AG10803 (cell line): ENCODE measurements at places on chromosomes 12 and 14.

DNA sequence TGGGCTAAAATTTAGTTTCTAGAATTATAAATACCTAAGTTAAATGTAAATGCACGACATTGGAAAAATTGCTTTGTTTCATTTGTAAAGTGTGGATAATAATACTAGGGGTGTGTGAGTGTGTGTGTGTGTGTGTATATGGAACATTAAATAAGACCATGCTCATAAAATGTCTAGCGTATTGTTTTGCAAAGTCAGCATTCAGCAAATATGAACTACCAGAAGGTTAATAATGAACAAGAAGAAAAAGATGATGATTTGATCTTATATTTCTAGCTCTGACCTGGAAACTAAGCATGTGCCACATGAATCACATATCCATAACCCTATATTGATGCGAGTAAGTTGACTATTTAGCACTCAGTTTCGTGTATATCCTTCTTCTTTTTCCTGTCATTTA is 44.9 kb upstream of the MDGA2 start:
- no peak for DNase-seq

DNA sequence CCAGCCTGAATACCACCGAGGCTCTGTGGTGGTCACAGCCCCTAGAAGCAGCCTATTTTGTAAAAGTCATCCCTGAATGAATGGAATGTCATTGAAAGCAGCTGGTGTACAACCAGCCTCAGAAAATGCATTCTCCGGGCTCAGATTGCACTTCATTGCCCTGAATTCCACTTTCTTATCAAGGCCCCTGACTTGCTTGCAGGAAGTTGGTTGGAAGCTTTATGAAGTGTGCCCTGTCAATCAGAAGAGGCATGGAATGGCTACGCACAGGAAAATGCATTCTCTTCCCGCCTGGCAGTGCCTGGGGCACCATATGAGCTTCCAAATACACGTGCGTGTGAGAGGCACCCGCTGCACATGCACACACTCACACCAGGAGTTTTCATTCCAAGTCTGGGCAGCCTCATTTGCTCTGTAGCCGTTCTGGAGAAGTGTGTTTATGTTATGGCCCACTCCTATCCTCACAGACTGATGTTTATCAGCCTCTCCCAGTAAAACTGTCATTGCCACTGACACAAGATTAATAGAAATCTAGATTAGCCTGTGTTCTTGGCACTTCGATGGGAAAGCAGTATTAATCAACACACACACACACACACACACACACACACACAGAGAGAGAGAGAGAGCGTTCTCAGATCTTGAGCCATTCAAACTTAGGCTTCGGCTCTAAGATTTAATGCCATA is 63.9 kb downstream of the NUAK1 start:
- peak; percentile 70 for DNase-seq

DNA sequence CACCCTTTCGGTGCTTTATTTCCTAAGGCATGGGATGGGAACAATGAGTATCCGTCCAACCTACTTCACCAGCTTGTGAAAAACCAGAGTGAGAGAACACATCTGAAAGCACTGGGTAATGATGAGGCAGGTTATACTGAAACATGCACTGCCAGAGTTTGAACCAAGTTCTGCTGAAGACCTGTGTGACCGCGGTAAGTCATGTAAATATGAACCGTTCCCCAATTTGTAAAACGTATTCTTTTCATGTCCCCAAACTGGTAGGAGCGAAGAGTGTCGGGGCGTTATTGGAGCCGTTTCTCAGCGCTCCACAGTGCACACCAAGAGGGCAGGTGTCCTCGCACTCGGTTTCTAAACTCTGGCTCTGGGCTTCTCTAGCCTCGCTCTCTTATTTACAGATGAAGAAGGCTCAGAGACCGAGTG is 788 bp upstream of the NGDN start:
- DNase-seq: no peak

GRCh38 chr12:121423253-121423652 is 23.3 kb downstream of the RNF34 start:
- DNase-seq: no peak

DNA sequence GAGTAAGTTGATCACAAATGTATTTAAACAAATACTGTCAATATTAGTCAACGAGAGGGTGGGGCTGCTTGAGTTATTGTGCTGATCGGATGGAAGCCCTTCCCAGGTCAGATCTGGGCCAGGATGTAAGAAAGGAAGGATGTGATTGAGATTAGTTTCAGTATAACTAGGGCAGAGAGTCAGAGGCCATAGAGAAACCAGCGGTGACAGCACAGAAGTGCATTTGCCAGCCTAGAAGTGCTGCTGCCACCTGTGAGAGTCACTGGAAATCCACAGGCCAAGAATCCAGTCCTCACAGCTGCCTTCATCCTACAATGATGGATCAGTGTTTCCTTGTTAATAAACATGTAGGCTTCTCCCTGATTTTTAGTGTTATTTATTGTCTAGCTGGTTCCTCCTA is 9.8 kb upstream of the FERMT2 start:
- DNase-seq: no peak

DNA sequence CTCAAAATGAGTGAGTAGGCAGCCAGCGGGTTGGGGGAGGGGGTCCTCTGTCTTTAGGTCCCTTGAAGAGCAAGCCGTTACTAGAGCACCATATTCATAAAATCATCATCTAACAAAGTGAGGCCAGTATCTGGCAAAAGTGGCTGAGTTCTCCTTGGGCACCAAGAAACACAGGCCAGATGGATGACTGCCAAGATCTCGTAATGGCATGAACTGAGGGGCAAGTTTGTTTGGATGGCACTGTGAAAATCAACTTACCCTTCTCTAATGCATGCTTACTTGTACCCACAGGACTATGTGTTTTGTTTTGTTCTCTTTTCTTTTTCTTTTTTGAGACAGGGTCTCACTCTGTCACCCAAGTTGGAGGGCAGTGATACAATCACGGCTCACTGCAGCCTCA is 41.6 kb downstream of the GNPTAB start:
- no peak for DNase-seq

GRCh38 chr12:59234391-59234790 is 314.1 kb upstream of the LRIG3 start:
- DNase-seq: no peak

GRCh38 chr14:30681752-30682355 is 59.7 kb downstream of the SCFD1 start:
- no peak for DNase-seq

DNA sequence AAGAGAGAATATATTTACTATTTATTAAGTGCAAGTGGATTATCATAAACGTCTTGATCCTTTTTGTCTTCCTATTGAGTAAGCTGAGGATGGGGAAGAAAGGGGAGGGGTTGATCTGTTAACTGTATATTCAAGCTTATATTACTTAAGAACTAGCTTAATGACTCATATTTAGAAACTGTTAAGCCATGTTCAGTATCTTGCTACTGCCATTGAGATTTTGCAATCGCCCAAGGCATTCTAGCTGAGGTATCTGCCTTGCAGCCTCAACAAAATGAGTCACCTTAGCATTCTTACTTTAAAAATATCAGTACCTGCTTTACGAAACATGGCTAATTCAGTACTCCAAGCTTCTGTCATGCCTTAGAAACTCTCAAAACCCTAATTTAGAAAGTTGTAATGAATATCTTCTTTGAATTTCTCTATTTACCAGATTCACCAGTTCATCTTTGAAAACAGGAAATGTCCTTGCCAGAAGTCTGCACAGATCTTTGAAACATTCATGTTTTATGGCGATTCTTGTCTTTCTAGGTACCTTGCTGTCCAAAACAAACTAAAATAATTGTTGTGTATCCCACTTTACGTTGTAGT is 76.1 kb downstream of the ALG10B start:
- no peak for DNase-seq

GRCh38 chr14:68238976-68239375 is 419.4 kb downstream of the RAD51B start:
- DNase-seq: no peak

GRCh38 chr12:89288959-89289358 is 63.3 kb downstream of the DUSP6 start:
- no peak for DNase-seq

DNA sequence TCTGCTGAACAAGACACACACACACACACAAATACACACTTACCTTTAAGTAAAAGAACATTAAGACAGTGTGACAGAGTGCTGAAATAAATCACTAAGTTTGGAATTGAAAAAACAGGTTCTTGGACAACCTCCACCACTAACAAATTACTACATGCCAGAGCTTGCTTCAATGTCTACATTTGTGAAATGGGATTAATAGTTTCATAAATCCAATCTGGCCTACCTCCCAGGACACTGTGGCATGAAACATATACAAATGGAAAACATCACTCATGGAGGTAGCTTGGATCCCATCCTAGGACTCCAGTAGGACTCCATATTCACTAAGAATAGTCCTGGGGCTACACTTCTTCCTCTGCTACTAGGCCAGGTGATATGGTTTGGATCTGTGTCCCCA is 8.2 kb upstream of the CCDC60 start:
- no peak for DNase-seq

GRCh38 chr12:62911286-62911685 is 23.7 kb downstream of the PPM1H start:
- DNase-seq: no peak

- DNase-seq: peak; percentile 92
These were observed 87.4 kb downstream of the OTOGL start for GRCh38 chr12:80186727-80187217.

GRCh38 chr12:7642876-7643309 is 22.8 kb downstream of the APOBEC1 start:
- DNase-seq: no peak

DNA sequence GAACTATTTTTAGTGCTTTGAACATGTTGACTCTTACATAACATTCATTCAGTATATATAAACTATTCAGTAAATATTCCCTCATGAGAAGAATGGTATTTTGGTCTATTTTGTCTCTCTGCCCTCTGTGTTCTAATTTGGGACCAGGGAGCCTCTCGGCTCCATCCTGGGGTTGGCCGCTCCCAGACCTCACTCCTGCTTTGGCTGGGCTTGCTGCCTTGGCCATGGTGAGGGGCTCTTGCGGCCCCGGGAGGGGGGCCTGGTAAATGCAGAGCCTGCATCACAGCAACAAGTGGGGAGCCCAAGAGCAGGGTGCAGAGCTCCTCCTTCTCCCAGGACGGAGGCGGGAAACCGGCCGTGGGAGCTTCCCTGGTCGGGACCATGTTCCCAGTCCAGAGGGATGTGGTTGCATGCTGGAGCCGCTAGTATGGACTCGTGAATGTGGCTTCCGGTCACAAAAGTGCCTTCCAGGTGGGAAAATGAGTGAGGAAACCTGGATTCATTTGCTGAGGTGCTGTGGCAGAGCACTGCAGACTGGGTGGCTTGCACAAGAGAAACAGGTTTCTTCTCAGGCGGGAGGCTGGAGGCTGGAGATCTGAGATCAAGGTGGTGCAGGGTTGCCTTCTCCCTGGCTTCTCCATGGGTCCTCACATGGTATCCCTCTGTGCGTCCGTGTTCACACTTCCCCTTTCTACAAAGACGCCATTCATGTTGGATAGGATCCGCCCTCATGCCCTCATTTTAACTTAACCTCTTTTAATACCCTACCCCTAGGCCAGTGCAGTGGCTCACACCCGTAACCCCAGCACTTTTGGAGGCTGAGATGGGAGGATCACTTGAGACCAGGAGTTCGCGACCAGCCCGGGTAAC is 250.2 kb downstream of the CACNA1C start:
- no peak for DNase-seq

GRCh38 chr12:48946205-48946604 is 11.1 kb downstream of the ARF3 start:
- no peak for DNase-seq

DNA sequence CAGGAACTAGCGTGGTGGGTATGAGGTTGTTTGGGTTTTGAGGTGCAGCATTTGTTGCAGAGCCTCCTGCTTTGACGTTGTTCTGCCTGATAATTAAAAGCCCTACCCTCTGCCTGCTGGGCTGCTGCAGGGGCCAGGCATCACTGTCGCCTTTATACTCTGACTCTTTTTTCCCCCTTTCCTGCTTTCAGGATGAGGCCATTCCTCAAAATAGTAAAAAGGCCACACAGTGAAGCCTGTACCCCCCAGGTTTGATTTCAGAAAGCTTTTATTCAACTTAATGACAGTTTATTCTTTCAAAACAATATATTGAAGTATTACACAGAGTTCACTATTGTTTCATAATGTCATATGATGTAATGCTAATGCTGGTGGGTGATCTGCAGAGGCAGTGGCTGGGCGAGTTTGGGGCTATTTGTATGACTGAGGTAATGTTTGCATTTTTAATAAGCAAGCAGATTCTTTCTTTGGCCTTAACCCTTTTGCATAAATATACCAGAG is 9.1 kb downstream of the BORCS5 start:
- DNase-seq: peak; percentile 32
